8988T (cell line): ENCODE measurements at places on chromosomes 2 and 18.

GRCh38 chr18:12079491-12080237 is 14.0 kb upstream of the ANKRD62 start:
- DNase-seq = no peak

- no peak for DNase-seq
Measured at GRCh38 chr2:173028141-173028540, 47.5 kb upstream of the MAP3K20 start.

DNA sequence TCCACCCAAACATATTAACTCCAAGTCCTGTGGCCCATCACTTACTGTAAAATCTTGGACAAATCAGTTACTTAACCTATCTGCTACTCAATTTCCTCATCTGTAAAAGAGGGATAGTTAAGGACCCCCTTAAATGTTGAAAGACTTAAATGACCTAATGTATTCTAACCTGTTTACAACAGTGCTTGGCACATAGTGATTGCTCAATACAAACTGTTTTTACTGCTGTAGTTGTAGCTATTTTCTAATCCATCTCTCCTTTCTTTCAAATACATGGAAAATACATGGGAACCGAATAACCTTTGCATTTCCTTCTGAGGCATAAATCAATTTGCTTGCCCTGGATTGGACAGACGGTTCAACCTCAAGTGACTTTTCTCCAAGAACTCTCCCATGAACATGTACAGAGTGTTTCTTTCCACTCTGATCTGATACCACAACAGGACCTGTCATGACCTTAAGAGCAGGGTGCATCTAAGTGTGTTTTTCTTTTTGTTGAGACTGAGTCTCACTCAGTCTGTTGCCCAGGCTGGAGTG is 2.7 kb downstream of the LNPK start:
- DNase-seq = no peak

DNA sequence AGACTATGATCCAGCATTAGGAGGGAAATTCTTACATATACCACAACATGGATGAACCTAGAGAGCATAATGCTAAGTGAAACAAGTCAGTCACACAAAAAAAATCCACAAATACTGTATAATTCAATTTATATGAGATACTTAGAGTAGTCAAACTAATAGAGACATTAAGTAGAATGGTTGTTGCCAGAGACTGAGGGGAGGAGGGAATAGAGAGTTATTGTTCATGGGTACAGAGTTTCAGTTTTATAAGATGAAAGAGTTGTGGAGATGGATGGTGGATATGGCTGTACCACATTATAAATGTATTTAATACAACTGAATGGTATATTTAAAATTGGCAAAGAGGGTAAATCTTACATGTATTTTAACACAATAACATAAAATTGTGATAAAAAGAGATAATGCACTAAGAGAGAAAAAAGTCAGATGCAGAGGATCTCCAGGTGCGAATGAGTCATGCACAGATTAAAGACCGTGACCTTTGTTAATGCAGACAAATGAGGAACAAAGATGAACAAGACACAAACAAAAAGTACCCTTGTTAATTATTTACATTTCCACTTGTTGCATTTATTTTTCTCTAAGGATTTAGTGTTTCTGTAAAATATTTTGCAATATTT is 541.7 kb upstream of the MEX3C start:
- DNase-seq = no peak
